Cerebellum (tissue), 4 donors: ENCODE measurements at places on chromosomes 11 and 22.

GRCh38 chr11:66189031-66189745 lies 79.3 kb upstream of the RAB1B start:
- DNase-seq: no peak

DNA sequence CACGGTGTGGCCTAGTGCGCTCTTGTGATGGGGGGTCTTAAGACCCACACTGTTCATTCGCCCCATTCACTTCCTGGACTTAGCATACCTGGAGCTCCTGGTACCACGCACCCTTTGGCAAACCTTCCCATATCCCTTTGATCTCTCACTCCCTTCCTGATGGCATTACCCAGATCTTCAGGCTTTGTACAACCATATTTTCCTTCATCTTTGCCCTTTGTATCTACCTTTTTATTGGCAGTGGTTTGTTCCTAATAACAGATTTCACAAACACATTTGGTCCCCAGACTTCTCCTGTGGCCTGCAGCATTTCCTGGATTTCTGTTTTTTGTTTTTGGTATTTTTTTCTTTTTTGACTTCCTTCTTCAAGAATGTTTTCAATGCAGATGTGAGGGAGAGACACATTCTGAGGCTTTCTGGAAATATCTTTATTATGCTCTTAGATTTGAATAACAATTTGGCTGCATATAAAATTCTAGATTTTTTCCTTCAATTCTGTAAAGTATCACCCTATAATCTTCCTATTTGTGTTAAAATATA lies 16.1 kb upstream of the IFITM3 start:
- no peak for DNase-seq

DNA sequence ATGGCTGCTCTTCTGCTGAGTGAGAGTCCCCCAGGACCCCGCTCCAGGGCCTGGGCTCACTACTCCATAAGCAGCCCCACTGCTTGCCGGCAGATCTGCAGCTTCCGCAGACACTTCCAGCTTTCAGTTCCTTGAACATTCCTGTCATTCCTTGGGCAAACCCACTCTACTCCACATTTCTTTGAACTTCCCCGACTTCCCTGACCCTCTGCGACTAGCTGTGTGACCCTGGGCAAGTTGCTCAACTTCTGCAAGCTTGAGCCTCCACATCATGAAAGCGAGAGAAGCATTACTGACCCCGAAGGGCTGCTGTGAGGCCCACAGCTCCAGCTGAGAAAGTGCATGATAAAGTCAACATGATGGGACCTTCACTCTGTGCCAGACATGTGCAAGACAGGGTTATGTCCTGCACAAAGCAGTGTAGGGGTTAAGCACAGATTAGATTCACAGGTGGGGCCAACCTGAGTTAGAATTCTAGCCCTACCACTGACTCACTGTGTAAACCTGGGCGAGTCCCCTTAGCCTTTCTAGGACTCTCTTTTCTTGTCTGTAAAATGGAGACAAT lies 51.8 kb downstream of the THAP12 start:
- no peak for DNase-seq

DNA sequence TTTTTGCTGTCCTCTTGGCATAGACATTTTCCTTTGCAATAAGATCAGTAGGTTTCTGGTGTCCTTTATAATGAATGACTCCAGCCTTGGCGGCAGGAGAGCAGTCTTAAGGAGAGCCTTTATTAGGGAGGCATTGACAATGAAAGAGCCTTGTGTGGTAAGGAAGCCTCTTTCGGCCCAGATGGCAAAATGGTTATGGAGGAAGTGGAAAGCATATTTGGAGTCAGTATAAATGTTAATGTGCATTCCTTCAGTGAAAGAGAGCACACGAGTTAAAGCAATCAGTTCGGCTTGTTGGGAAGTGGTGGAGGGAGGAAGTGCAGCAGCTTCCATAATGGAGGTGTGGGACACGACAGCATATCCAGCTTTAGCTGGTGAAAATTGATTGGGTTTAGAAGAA lies 18.1 kb upstream of the ANO1 start:
- DNase-seq: no peak

- no peak for DNase-seq
These were observed 15.0 kb downstream of the VWCE start for GRCh38 chr11:61279934-61280659.

GRCh38 chr11:33211153-33211552 lies 46.0 kb upstream of the HIPK3 start:
- no peak for DNase-seq

GRCh38 chr11:45917286-45917622 lies 423 bp downstream of the PEX16 start:
- no peak for DNase-seq

GRCh38 chr11:129298988-129299387 lies 76.7 kb upstream of the BARX2 start:
- DNase-seq: no peak

DNA sequence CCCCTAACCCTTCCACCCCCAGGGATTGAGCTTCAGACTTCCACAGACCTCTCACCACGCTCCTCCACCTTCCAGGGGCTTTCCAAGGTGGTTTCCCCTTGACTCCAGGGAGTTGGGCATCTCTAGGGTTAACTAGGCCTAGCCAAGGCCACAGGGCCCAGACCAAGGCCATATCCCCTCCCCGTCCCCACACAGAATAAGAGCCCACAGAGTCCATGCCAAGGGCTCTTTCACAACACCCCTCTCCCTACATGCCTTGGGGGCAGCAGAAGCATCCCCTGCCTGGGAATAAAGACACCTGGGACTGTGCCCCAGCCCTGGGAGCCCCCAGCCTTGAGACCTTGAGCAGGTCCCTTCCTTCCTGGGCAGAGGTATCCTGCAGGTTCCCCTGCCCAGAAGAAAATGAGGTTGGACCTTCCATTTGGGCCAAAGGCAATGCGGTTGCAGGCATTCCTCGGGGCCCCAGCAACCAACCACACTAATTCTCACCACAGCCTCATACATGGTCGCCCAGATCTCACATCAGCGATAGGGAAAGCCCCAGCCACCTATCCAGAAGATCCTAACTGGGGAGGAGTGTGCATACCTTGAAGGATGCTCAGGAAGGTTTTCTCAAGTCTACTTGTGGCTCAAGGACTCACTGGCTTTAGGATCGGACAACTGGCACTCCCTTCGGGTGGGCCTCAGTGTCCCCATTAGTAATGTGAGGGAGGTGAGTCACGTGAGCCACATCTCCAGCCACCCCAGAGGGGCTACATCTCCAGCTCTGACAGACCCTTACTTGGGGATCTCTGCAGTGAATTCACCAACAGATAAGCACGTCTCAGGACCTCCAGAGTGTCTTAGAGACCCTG lies 1.7 kb downstream of the GDPD5 start:
- no peak for DNase-seq

GRCh38 chr11:117997823-117998579 lies 11.8 kb downstream of the IL10RA start:
- no peak for DNase-seq
